ENCODE measurements at places on chromosomes 1 and 21.
A peak's percentile ranks its signal among the peaks of the same experiment; 100 is the strongest.

DNA sequence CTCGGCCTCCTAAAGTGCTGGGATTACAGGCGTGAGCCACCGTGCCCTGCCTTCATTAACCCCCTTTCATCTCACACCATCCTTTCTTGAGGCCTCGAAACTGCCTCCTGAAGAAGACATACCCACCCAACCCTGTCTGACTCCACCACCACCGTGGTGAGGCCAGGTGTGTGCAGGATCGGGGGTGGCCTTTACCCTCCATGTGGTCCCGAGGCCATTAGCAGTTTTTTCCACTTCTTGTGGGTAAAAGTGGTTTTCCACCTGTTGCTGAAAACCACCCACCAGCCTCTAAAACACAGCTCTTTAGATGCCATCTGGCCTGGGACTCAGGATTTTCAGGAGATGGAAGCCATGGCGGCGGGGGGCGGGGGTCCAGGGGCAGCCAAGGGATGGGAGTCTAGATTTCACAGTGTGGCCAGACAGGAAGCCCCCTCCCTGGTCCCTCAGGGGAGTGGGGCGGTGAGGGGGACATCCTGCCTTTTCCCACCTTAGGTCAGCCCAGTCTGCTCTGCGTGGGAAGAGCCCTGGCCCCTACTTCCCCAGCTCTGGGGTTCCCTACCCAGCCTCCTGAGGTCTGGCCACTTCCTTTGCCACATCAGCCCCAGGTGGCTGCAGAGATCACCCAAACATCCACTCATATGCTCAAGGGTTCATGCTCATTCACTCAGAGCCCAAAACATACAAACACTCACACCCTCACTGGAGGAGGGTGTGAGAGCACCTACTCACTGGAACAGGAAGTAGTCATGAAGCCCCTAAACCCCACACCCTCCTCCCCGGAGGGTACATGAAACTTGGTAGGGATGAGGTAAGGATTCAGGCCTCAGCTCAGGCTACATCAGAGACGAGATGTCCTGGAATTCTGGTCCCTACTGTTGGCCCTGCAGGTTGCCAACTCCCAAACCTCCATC, 2.3 kb downstream of the FGR start:
- no peak for DNase-seq

GRCh38 chr1:158102881-158103674, 77.6 kb upstream of the CD1D start:
- DNase-seq: no peak

- no peak for DNase-seq
Measured at GRCh38 chr1:7252411-7253117, 467.3 kb downstream of the CAMTA1 start.

GRCh38 chr1:202216691-202217090, 23.1 kb downstream of the LGR6 start:
- no peak for DNase-seq

- peak; percentile 15 for DNase-seq
Measured at GRCh38 chr1:217134857-217135568, 411.8 kb upstream of the ESRRG start.

- DNase-seq: no peak
Measured at GRCh38 chr1:41293779-41294178, 51.7 kb upstream of the SCMH1 start.

GRCh38 chr1:31812158-31812829, 3.5 kb downstream of the SPOCD1 start:
- DNase-seq: no peak

GRCh38 chr21:44489962-44490361, 34.7 kb downstream of the LRRC3 start:
- DNase-seq: no peak

DNA sequence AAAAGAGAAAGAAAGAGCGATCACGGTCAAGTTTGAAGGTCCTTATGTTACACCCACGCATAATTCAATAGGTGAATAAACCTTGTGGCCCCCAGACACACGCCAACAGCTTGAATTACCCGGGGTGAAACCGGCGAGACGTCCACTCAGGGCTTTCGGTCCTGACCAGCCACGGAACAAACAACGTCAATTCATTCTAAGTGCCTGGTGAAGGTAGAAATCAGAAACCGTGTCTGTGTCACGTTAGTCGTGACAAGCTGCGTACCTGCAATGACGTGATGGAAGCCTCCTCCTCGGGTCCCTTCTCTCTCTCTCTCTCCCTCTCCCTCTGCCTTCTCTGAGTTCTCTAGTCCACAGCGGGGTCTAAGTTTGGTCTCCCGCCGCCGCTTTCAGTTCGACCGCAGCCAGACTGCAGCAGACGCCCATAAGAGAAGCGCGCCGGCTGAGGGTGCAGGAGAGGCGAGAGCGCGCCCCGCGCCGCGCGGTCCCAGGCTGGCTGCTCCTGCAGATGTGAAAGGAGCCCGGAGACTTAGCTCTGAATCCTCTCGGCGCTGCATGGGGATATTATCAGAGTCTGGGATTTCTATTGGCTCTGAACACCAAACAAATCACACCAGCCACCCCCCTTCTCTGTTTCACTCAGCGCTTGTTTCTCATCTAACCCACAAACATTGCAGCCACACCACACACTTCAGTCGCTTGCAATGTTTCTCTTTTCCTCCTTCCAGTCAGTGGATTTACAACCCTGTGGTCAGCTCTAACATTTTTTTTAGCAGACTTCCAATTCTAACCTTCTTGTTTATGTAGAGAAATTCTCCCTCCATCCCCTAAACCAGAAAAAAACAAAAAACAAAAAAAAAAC, at the start of gene GREM2:
TSS of gene GREM2 (minus strand) at position 537 of the 862 bp plus-strand sequence. CDS start 118,680 bp downstream, outside the sequence.
- peak; percentile 86 for DNase-seq

GRCh38 chr1:228445843-228446650, 29.4 kb upstream of the TRIM17 start:
- DNase-seq: peak; percentile 70

DNA sequence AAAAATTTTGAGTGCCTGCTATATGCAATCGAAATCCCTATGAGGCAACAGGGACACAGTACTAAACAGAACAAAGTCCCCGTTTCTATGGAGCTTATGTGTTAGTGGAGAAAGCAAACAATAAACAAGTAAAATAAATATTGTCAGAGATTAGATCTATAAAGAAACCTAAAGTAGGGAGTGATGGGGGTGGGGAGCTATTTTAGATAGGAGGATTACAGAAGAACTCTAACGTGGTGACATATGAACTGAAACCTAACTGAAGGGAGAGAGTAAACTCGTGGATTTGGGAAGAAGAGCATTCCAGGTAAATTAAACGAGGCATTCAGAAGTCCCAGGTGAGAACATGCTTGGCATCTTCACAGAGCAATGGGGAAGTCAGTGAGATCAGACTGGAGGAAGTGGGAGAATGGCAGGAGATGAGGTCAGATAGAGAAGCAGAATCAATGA, 154.5 kb downstream of the DENND1B start:
- no peak for DNase-seq

GRCh38 chr1:115306146-115306545, 31.9 kb downstream of the NGF start:
- DNase-seq: no peak

- DNase-seq: peak; percentile 57
Measured at GRCh38 chr1:53172426-53173128, 24.0 kb upstream of the CPT2 start.

DNA sequence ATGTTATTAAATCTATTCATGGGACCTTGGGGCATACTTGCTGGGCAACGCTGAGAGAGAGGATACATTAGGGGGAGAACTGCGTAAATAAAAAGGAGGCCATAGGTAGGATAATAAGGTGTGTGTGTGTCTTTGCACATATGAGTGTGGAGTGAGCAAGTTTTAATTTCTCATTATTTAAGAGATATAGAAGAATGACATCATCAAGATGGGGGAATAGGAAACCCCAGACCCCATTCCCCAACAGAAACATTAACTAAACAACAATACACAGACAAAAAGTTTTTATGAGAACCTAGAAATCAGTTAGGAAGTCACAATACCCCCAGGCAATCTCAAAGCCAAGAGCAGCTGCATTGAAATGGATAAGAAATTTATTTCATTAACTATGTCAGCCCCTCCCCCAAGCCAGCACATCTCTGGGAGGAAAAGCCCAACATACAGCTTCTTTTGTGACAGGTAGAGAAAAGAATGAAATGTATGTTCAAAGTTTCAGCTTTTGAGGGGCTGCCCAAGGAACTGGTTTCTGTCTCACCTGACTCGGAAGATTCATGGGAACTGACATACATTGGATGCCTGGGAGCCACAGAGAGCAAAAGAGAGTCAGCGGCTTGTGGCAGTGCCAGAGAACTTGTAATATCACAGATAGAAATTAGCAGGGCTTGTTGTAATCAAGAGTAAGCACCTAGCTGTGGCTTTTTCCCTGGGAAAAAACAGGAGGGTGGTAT, 234.3 kb upstream of the NFIA start:
- DNase-seq: no peak

GRCh38 chr1:4734791-4735190, 80.4 kb downstream of the AJAP1 start:
- no peak for DNase-seq

DNA sequence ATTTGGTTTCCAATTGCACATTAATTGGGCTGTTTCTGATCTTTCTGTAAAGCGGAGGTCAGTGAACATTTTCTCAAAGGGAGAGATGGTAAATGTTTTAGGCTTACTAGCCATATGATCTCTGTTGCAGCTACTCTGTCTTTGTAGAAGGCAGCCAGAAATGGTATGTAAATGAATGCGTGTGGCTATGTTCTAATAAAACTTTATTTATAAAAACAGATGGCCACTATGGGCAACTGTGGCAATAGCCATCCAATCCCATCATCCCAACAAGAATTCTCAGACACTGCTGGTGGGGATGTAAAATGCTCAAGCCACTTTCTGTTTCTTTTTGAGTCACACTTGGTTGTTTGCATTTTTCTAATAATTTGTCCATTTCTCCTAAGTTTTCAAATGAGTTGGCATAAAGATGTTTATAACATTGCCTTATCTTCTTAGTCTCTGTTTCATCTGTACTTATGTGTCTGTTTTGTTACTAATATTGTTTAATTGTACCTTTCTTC, 448.8 kb upstream of the VAMP3 start:
- DNase-seq: peak; percentile 36

GRCh38 chr1:31707711-31708110, 3.9 kb upstream of the COL16A1 start:
- no peak for DNase-seq

- DNase-seq: no peak
Measured at GRCh38 chr1:70315782-70316181, 38.7 kb downstream of the ANKRD13C start.

DNA sequence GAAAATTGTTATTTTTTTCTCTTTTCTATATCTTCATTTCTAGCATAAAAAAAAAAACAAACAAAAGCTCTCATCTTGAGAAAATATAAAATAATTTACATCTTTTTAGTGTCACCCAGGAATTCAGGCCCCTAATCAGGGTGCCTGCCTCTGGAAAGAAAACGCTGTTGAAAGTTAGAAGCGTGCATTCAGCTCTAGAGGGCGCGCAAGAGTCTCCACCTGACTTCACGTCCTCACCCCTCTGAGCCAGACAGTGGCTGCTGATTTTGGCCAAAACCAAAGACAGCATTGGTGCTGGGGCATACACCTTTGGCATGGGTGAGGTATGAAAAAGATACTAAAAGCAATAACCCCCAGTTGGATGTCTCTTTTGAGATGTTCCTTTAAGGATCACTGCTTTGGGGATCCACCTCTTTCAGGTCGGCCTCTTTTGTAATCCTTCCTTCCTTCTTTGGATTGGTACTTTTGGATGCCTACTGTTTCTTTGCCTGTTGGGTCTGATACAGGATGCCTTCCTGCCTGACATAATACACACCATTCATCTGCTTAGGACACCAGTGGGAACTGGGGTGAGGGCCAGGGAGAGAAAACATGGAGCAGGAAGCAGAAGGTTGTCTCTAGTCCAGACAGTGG, 77.6 kb upstream of the CHRM3 start:
- DNase-seq: no peak

- DNase-seq: no peak
Measured at GRCh38 chr21:28938726-28939125, 54.0 kb downstream of the LTN1 start.

DNA sequence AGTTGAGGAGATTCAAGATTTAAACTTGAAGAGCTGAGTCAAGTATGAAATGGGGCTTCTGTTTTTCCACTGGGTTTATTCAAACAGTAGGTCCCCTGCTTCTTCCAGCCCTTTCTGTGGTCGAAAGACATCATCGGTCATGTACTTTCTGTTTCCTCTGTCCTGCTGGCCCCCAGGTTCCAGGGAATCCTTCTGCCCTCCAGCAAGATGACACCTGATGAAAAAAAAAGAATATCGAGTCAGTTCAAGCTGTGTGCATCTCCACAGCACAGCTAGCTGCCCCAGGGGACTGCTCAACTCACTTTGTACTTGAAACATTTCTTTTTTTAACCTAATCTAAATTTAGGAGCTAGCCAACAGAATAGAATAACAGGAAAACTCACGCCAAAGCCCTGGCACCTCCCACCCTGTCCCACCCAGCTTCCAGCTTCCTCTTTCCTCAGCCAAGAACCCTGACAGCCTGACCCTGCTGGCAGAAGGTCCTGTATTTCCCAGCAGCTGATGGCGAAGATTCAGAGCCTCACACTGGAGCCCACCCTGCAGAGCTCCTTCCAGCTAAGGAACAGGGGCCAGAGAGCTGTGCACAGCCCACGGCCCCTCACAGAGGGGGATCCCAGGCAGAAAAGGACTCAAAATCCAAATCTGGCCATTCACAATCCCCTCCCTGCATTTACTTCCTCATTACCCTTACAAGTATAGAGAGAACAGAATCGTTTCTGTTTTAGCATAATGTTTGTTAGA, 176.5 kb downstream of the PSMG1 start:
- DNase-seq: no peak

DNA sequence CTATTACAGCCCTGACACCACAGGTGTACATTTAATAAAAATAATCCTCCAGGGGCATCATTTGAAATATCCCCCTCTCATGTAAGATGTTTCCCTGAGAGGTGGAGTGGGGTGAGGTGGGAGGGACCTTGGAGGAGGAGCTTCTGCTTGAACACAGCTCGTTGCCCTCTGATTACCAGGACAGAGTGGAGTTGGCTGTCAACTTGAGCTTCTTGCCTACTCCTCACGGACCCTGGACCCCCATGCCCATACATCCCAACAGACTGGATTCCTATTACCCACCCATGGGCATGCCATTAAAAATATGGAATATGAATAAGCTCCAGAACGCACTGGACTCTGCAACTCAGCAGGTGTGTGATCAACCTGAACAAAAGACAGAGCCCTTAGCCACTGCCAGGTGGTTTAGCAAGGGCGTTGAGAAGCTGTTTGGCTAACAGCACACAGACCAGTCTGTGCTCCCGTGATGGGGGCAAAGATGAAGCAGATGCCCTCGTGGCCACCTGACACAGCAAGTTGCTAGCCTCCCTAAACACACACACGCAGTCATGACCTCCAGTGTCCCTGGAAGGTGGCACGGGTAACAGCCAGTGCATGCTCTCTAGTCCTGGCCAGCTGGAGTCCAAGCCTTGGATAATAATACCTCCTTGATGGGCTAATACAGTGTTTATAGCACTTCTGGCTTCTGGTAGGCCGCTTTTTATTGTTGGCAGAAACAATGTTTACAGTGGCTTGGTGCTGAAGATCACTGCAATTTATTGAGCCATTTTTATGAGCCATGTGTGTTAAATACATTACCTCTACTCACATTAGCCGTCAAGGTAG, 155.0 kb downstream of the TOMM20 start:
- DNase-seq: no peak

All from AG08396 (cell line).